ENCODE measurements at places on chromosomes 1 and 21. TPM values are rescaled to one million over a fixed set of nuclear protein-coding genes. Genes with fewer than 3 reads are reported as not detected.

The KCNA2 gene
- 55.5 TPM for polyA plus RNA-seq

The C2CD2 gene
- 2.6 TPM for polyA plus RNA-seq

The RLF gene
- polyA plus RNA-seq, result 5.0 TPM

The PEX10 gene
- 1.6 TPM for polyA plus RNA-seq

The SLAMF8 gene
- not detected for polyA plus RNA-seq

The OR2T33 gene
- not detected for polyA plus RNA-seq

The C8B gene
- not detected for polyA plus RNA-seq

The SEC16B gene
- 2.0 TPM for polyA plus RNA-seq

The KLF17 gene
- not detected for polyA plus RNA-seq

The KRTAP19-7 gene
- not detected for polyA plus RNA-seq

The TPTE gene
- not detected for polyA plus RNA-seq

The OR2W3 gene
- not detected for polyA plus RNA-seq

The GJA5 gene
- not detected for polyA plus RNA-seq

The IVL gene
- polyA plus RNA-seq, result not detected

The ASAP3 gene
- 0.16 TPM for polyA plus RNA-seq

The SPATA46 gene
- polyA plus RNA-seq, result not detected

The RGS4 gene
- 2.1 TPM for polyA plus RNA-seq

The IL20 gene
- not detected for polyA plus RNA-seq

The RSPH1 gene
- 1.9 TPM for polyA plus RNA-seq

The ATP1A2 gene
- 60.5 TPM for polyA plus RNA-seq

The IFI44 gene
- 4.2 TPM for polyA plus RNA-seq

The SYT6 gene
- polyA plus RNA-seq, result 0.48 TPM

The MX2 gene
- not detected for polyA plus RNA-seq

The OR2L2 gene
- not detected for polyA plus RNA-seq

The ZYG11A gene
- not detected for polyA plus RNA-seq

The CTSS gene
- polyA plus RNA-seq, result 1.7 TPM

The BRDT gene
- 0.20 TPM for polyA plus RNA-seq

The CFHR4 gene
- not detected for polyA plus RNA-seq

The NBPF6 gene
- not detected for polyA plus RNA-seq

The PYHIN1 gene
- polyA plus RNA-seq, result not detected

The LMOD1 gene
- polyA plus RNA-seq, result 0.34 TPM

The CD48 gene
- not detected for polyA plus RNA-seq

The FCGR2B gene
- not detected for polyA plus RNA-seq

The RAB3B gene
- 0.21 TPM for polyA plus RNA-seq

The SPOCD1 gene
- not detected for polyA plus RNA-seq

The INSRR gene
- not detected for polyA plus RNA-seq

The NTRK1 gene
- polyA plus RNA-seq, result not detected

The S100A4 gene
- polyA plus RNA-seq, result 2.7 TPM

The EIF2D gene
- polyA plus RNA-seq, result 4.7 TPM

The GABRD gene
- 4.5 TPM for polyA plus RNA-seq

The MLLT11 gene
- polyA plus RNA-seq, result 204 TPM

The A3GALT2 gene
- polyA plus RNA-seq, result not detected

The SPRR2A gene
- polyA plus RNA-seq, result not detected
